SW 1271 (cell line): ENCODE measurements at places on chromosomes 1 and 21.

DNA sequence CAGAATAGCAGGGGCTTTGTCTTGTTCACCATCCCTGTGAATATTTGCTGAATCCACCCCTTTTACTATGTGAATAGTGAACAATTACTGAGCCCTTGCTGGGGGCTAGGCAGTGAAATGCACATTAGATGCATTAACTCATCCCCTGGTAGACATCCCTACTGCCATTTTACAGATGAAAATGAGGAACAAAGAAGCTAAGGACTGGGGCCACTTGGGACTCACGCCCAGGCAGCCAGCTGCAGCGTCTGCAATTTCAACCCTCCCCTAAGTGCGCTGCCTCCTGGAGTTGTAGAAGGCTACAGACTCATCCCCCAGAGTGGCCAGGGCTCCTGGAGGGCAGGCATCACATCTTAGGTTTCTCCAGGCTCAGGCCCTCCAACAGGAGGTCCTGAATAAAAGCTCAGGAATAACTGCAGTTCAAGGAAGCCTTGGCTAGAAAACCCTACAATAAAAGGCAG lies 31.6 kb downstream of the CAPZB start:
- DNase-seq: no peak

- no peak for DNase-seq
These were observed 128.8 kb downstream of the PDE4B start for GRCh38 chr1:65921446-65921845.

DNA sequence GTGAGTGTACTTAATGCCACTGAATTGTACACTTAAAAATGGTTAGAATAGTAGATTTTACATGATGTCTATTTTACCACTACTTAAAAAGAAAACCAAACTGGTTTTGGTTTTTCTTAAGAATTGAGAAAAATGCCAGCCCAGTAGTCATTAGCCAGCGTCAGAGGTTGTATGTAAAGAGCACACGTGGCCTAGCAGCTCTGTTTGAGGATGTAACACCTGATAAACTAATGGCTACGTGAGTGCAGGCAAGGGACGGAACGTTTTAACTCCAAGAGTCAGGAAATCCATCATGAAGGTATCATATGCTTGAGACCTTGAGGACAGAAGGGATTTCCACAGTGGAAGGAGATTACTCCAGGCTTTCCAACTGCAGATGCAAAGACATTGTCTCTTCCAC lies 223.7 kb downstream of the MRPL39 start:
- no peak for DNase-seq

DNA sequence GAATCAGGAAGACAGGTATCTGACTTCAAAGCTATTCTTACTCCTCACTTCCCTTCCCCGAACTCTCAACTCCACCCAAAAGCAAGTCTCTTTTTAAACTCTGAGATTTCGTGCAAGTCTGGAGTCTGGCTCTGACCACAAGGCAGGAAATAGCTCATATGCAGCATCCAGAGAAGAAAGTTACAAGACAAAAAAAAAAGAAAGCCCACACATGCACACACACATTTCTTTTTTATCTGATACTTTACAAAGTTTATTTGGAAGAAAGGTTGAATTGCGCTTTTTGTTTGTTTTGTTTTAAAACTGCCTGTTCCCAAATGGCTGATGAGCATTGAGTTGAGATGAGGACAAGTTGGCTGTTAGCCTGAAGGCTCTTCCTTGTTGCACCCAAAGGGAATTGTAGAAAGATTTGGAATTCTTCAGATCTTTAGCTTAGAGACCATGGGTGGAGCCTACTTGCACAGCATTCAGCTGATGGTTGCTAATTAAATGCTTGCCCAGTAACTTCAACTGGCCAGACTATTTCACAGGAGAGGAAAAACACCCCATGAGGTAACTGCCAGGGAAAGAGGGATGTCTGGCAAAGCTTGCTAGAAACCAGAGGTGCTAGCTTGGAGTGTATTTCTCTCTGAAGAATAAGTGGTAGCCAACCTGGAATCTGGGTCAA lies 490.3 kb downstream of the TTLL7 start:
- DNase-seq: peak; percentile 12

DNA sequence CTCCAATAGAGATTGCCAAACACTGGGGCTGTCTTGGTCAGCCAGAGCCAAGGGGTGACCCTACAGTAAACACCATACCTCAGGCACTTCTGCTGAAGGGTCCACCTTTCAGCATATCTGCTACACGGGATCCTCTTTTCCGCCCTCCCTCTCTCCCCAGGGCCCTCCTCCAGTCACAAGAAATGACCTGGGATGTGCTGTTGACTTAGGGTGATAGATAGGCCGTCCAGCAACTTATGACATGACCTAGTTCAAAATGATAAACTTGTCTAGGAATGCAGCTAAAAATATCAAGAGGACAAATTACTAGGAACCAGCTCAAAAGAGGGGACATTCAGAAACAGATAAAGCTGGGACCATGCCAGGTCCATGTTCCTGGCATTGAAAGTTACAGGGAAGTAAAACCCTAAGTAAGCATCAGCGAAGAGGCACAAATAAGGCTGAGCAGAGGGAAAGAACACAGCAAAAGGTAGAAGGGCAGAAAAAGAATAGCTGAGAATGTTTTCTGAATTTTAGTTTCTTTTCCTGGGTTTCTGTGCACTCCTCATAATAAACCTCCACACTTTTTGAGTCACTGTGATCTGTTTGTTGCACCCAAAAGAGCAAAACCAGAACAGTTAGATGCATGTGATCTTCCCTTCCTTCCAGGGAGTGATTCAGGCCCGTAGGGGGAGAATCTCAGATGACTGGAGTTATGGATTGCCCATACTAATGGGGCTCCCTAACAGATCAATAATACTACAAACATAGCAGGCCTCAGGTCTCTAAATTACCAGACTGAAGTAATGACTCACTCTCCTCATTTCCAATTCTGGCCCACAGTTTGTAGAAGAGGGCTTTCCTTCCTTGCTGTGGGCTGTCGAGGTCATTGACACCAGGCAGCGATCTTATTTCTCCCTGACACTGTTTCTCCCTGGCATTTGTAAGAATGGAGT lies 48.9 kb upstream of the F3 start:
- no peak for DNase-seq

DNA sequence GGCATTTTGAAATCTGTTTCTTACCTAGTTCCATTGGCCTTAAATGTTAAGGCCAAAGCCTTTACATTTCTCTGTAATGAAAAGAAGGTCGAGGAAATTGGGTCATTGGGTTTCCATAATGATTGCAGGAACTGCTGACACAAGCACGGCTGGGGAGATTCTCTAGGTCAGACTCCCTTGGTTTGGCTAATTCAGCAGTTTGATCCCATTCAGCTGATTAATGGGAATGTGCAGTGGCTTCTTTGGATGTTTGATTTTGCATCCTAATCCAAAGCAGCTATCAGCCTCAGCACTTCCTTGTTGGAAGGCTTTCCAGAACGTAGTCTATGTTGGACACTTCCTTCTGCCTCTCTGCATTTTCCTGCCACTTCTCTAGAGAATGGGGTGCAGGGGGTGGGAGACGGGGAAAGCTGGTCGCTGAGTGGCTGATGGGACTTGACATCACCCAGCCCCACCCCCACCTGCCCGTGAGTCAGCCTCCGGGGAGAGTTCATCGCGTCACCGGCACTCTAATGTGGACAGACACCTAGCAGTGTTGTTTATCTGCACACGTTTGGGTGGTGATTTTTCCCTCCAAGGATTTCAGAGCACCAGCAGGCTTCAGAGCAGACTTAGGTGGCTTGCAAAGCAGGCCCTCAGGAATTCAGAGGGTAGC lies 5.4 kb downstream of the PSEN2 start:
- no peak for DNase-seq

DNA sequence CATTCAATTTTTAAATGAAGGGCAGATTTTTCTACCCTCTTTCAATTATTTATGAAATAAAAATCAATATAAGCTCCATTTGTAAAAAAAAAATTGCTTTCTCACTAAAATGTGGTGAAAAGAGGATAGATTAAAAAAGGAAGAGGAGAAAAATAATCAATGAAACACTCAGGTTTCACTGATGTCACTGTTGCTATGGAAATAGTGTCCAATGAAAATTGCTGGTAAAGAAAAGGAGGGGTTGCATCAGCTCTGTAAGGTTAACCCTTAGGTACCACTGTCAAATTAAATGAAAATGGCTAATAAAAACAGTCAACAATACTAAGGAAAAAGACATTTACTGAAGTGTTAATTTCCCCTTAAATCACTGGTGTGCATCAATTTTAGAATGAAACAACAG lies 91.6 kb upstream of the TTC39A start:
- no peak for DNase-seq
